ENCODE measurements at places on chromosomes 2 and 18.
A peak's percentile ranks its signal among the peaks of the same experiment; 100 is the strongest.

DNA sequence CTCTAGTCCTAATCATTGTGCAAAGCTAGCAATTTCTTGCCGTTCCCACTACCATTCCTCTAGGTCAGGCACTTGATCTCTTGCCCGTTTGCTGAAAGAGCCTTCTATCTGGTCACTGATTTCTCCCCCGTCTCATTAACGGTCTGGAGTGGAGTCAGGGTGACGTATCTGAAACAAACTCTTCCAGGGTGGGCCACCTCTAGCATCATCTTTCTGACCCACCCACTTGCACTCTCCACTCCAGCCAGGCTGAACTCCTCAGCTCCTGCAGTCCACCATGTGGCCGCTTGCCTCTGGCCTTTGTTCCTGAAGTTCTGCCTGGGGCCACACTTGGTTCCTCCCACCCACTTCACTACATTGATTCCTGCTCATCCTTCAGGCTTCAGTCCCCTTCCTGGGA, 13.3 kb downstream of the BCL2 start:
- DNase-seq: no peak

- no peak for DNase-seq
Measured at GRCh38 chr2:237742614-237743013, 56.0 kb upstream of the RBM44 start.

GRCh38 chr18:12408247-12408869, 629 bp downstream of the PRELID3A start:
- DNase-seq: no peak

DNA sequence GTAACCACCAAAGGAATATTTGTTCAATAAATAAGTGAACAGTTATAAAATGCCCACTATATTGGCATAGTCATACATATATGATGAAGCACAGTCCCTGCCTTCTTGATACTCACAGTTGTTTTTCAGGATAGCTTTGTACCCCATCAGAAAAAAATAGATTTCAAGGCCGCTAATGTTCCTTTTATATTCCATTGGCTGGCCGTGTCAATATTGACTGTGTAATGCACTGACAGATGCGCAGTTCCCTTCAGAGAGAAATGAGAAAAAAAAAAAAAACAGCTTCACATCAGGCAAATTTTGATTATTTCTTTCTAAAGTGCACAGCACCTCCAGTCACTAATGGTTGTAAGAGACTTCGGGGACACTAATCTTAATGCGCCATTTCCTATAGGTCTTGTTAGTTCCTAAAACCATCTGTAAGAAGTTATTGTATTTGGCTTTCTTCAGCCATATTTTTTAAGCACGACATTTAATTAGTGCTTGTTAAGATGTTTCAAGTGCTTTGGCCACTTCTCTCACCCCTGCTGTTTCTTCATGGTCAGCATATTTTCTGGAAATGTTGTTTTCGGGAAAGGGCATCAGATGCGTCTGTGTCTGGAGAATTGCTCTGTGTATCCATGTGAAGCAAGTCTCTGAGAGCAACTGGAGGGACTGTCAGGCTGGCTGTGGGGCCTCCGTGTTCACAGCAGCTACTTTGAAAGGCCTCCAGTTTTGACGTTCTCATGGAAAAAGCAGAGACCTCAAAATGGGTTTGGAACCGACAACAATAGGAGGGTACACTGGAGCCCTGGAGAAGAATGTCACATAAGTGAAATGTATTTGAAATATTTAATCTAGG, 378.3 kb downstream of the MTX2 start:
- no peak for DNase-seq

- DNase-seq: no peak
Measured at GRCh38 chr2:131801210-131801744, 273.6 kb downstream of the CCDC74A start.

DNA sequence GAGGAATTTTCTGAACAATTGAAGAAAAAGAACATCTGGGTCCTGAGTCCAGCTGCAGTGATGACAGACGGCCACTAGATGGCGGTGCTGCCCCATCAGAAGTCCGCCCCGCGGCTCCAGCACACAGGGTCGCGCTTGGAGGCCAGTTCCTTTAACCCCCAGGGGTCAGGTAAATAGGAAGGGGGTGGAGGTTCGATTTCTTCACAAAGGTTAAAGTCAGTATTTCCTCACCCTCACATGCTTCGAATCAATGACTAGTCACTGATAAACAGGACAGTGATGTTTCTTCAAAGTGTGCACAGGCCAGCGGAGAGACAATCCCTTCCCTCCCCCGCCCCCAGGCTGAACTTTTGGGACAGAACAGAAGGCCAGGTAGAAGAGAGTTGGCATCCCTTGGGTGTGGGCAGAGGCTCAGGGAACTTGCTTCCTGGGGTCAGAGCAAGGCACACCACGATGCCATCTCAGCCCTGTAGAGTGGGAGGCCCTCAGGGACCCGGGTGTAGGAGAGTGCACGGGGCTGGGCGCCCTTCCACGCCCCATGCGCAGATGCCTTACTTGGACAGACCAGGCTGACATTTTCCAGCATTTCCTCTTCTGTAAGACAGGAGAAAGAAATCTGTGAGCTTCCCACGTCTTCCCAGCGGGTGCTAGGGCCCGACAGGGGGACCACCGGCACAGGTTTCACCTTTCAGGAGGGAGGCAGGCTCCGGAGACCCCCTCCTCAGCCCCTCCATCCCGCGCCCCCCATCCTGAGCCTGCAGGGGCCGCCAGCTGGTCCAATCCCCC, 722 bp downstream of the APOB start:
- peak; percentile 10 for DNase-seq

DNA sequence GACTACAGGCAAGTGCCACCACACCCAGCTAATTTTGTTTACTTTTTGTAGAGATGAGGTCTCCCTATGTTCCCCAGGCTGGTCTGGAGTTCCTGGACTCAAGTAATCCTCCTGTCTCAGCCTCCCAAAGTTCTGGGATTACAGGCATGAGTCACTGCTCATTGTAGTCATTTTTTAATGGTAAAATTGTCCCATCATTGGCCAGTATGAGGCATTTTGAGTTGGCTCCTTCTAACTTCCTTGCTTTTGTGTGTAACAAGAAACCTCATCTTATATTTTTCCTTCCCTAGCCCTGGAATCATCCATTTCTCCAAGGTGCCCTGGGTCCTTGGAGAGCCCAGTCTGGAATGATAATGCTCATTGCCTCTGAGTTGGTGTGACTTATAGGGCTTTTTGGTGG, 148.5 kb downstream of the INHBB start:
- no peak for DNase-seq

DNA sequence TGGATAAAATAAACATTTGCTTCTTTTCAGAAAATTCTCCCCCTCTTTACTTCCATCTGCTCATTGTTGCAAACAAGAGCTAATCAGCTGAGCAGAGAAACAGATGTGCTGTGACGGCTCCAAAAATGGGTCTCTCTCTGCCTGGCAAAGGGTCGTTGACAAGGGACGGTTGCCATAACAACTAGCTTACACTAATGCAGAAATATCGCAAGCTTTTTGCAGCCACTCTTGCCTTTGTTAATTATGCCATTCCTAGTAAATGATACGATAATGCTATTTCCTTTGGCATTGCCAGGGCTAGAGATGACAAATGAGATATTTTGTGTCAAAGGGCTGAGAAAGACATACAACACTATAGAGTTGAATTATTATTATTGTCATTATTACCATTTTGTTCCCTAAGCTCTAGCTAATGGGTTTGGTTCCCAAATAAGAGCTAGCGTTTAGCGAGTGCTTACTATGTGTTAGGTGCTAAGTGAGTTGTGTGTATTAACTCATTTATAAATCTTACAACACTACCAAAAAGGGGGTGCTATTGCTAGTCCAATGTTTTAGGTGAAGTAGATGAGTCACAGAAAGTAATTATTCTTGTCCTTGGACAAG, 46.8 kb downstream of the MYO3B start:
- DNase-seq: no peak

- no peak for DNase-seq
Measured at GRCh38 chr2:10584242-10584753, 105.5 kb downstream of the NOL10 start.

DNA sequence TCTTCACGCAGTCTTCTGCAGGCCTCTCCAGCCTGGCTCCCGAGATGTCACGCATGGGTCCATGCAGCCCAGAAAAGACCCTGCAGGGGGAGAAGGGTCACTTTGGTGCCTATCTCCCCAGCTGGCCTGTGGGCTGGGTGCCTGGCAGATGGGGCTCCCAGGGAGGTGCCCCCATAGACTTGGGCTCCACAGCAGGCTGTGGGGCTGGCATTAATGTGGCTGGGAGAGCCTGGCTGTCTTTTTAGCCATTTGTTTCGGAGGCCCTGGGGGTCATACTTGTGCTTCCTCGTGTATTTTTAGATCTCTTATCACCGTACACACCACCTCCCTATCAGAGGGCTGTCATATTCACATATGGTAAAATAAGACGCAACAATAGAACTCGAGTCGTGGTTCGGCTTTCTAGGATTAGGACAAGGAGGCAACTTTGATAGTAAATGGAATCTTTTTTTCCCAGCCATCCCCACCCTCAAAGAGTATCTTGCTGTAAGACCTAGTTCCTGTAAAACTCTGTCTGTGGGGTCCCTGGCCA, 74.5 kb downstream of the LRRFIP1 start:
- DNase-seq: no peak

DNA sequence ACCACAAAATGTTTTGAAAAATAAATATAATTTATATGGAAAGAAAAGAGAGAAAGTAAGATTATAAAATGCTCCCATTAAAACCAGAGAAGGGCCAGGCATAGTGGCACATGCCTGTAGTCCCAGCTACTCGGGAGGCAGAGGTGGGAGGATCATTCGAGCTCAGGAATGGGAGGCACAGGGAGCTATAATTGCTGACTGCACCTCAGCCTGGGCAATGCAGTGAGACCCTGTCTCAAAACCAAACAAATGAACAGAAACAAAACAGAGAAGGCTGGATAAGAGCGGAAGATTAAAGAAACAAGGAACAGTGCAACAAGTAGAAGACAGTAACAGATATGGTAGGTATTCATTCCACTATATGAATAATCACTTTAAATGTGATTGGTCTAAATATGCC, 18.6 kb upstream of the TMEM182 start:
- no peak for DNase-seq

DNA sequence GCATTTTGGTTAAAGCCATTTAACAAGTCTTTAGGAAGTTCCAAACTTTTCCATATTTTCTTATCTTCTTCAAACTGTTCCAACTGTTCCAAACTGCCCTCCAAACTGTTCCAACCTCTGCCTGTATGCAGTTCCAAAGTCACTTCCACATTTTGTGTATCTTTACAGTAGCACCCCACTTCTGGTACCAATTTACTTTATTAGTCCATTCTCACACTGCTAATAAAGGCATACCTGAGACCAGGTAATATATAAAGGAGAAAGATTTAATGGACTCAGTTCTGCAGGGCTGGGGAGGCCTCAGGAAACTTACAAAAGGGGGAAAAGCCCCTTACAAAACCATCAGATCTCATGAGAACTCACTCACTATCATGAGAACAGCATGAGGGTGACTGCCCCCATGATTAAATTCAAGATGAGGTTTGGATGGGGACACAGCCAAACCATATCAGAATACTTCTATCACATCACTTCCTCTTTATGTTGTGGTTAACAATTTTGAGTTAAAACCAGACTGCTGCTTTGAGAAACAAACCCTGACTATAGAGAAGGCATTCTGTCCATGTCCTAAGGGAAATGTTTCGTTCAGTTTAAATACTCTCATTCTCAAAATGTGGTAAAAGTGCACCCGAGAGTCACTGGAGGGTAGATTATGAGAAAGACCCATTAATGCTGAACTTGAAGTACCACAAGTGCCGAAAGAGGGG, 11.0 kb downstream of the IL18R1 start:
- DNase-seq: no peak

DNA sequence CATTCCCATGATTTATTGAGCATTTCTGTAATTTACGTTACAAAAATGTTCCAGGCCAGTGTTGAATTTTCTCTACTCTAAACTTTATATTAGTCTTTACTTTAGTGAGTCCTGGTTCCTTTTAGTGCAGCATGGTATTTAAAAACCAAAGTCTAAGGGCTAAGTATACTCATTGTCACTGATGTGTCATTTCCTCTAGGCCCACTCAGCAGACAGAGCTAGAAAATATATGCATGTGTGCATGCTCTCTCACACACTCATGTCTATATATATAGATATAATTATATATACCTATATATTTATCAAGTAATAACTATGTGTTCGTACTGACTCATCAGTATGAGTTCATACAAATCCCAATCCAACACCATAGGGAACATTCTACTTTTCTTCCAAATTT, 132.5 kb upstream of the SLC8A1 start:
- DNase-seq: no peak

DNA sequence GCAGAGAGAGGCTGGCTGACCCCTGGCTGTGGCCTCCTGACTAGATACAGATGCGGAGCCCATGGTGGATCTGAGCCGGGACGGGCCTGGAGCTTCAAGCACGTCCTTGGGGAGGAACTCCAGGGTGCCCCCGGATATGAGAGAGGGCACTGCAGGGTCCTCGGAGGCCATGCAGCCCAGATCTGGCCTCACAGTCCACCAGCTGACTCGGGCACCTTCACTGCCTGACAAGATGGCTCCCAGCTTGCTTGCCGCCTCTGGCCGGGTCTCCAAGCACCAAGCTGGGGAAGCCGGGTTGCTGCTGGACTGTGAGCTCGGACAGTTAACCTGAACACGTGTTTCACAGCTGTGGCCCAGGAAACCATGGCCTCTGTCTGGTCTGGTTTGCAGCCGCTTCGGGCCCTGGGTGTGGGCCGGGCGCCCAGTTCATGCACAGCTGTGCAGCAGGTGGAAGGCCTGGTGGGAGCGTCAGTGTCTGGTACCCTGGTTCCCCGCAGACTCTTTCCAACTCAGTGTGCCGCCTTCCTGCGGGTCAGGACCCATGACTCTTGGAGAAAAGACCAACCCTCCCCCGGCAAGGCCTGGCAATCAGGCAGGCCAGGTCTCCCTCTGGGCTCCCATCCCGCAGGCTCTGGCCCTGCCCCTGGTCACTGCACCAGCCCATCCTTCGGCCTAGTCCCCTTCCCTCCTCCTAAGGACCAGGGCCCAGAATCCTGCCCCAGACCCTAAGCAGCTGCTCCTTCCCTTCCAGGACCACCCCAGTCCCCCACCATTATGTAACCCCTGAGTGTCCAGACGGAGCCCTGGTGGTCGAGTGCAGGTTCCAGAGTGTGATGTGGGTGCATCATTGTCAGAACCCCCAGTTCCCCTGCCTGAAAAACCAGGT, 74.6 kb upstream of the OTOS start:
- DNase-seq: no peak

DNA sequence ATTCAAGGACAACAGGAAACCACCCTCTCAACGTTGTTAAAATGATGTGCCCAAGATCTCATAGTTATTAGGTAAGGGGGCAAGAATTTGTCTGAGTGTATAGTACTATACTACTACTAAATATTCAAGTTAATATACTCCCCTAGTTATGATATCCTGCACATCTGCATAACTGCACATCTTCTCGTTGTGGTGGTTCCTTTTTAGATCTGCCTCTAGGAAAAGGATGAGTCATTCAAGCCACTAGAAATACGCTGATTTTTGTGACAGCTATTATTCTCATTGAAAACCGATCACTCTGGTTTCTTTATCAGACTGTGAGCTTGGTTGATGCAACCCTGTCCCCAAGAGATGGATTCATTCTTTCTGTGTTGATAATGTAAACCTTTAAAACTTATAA, 1067.0 kb upstream of the FANCL start:
- no peak for DNase-seq

DNA sequence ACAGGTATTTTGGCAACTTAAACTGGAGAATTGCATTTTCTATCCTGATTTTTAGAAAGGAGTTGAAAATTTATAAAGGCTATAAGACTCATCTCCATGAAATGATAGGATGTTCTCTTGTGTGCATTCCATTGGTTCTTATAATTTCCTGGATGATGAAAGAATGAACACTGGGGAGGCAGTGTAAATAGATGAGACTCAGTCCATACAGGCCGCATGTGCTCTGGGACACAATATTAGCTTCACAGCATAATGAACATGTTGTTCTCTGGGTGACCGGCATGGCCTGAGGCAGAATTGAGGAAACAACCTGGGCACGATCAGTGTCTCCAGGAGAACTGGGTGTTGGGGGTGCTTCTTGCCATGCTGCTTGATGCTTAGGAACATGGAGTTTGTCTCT, 38.8 kb downstream of the AOX1 start:
- no peak for DNase-seq
